ENCODE measurements at places on chromosomes 13 and 19.
A peak's percentile ranks its signal among the peaks of the same experiment; 100 is the strongest.

GRCh38 chr19:47190167-47190727, 40.8 kb downstream of the BBC3 start:
- DNase-seq, result no peak

DNA sequence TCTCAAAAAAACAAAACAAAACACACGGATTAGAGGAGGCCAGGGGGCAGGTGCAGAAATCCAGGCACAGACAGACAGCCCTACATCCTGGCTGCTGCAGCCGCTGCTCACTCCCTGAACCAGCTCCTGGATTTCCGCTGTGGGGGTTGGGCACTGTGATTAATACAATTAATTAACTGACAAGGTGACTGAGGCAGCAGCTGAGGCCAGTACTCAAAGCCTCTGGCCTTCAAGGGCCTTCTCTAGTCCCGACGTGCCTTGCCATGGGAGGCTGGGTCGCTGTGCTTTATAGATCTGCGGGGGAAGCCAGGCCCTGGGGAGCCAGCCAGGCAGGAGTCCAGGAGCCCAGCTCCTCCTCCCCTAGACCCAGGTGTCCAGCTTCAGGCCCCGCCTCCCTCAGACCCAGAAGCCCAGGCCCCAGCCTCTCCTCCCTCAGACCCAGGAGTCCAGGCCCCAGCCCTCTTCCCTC, 4.6 kb downstream of the NECTIN2 start:
- DNase-seq, result no peak

DNA sequence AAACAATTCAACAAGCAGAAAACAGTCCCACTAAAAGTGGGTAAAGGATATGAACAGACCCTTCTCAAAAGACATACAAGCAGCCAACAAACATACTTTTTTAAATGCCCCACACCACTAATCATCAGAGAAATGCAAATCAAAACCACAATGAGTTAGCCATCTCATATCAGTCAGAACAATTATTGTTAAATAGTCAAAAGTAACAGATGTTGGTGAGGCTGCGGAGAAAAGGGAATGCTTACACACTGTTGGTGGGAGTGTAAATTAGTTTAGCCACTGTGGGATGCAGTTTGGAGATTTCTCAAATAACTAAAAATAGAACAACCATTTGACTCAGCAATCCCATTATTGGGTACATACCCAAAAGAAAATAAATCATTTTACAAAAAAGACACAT, 8.7 kb downstream of the ZNF529 start:
- DNase-seq, result no peak

DNA sequence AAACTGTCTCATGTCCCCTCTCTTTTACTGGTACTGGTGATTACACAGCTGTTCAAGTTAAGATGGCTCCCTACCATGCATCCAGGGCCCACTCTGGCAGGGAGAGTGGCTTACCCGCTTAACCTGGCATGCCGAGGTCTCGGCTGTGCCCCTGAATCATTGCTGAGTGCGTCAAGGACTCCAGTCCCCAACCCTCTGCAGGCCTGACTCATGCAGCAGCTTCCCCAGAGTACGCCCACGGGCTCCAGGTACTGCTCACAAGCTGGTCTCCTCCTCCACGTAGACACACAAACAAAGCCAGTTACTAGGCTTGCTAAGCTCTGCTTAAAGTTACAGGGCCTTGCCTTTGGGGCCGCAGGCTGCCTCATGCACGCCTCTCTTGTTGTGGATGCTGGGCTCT, 447.4 kb downstream of the COG6 start:
- no peak for DNase-seq

DNA sequence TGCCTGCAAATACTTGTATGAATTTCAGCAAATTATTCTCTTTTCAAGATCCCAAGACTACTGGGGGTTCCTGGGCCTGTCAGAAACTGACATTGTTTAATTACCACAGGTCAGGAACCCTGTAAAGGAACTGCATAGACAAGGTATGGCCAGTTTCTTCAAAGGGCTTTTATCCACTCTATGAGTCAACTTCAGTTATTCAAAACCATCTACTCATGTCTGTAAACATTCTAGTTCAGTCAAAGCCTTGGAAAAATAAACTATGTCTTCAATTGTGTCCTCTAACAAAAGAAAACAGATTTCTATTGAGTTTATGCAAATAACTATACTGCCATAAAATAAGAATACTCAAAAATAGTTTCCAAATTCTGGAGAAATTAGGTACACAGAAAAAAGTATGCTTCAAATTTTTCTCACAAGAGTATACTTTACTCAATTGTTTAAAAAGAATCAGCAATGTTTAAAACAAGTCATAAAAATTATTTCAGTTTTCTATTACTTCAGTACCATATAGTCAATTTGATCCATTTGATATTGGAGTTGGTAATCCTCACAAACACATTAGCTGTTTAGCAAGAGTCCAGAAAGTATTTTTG, 486.4 kb upstream of the PCDH20 start:
- no peak for DNase-seq

- no peak for DNase-seq
Measured at GRCh38 chr13:97189928-97190327, 32.2 kb upstream of the MBNL2 start.

DNA sequence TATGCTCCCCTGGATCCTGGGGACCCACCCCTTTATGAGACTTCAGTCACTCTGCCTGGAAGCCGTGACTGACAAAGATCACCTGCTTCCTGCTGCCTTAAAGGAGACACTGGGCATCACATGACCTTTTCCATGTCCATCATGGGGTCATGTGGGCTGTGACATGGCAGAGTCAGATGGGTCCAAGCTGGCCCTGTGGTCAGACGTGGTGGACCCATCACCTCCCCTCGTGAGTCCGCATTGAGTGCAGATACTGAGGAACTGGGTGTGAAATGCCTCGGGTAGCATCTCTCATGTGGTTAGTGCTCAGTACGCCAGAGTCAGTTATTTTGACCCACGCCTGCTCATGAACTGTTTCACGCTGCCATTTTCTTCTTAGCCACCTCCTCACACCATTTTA, 27.1 kb downstream of the NKPD1 start:
- no peak for DNase-seq

GRCh38 chr13:106526738-106527444, 8.6 kb downstream of the EFNB2 start:
- no peak for DNase-seq

DNA sequence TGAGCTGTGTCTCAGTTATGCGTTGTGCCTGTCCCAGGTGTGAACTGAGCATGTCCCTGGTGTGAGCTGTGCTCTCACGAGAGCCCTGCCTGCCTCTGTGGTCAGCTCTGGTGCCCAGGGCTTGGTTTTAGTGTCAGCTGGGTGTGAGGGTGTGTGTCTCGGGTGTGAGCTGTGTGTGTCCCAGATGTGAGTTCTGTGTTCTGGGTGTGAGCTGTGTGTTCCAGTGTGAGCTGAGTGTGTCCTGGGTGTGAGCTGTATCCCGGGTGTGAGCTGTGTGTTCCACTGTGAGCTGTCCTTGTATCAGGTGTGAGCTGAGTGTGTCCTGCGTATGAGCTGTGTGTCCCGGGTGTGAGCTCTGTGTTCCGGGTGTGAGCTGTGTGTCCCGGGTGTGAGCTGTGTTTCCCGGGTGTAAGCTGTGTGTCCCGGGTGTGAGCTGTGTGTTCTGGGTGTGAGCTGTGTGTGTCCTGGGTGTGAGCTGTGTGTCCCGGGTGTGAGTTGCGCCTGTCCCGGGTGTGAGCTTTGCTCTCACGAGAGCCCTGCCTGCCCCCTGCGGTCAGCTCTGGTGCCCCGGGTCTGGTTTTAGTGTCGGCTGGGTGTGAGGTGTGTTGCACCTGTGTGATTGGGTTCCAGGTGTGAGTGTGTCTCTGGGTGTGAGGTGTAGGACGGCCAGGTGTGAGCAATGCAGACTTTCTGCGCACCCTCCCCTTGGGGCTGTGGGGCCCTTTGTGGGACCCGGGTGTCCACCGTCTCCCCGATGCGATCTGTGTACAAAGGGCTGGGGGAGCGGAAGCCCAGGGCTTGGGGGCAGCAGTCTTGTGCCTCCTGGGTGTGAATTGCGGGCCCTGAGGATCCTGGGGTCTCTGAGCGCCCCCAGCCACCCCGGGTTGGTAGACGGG, 7.1 kb upstream of the PEAK3 start:
- DNase-seq, result peak; percentile 56

DNA sequence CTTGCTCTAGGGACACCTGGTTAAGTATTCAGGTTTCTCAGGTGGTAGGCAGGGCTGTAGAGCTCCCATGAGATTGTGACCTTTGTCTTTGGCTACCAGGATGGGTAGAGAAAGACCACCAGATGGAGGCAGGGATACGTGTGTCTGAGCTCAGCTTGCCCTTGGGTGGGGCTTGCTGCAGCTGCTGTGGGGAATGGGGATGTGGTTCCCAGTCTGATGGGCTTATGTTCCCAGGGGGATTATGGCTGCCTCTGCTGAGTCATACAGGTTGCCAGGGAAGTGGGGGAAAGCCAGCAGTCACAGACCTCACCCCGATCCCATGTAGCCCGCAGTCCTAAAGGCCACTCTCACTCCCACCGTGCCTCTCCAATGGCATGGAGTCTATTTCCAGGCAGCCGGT, 659.9 kb upstream of the KLF12 start:
- DNase-seq, result no peak

DNA sequence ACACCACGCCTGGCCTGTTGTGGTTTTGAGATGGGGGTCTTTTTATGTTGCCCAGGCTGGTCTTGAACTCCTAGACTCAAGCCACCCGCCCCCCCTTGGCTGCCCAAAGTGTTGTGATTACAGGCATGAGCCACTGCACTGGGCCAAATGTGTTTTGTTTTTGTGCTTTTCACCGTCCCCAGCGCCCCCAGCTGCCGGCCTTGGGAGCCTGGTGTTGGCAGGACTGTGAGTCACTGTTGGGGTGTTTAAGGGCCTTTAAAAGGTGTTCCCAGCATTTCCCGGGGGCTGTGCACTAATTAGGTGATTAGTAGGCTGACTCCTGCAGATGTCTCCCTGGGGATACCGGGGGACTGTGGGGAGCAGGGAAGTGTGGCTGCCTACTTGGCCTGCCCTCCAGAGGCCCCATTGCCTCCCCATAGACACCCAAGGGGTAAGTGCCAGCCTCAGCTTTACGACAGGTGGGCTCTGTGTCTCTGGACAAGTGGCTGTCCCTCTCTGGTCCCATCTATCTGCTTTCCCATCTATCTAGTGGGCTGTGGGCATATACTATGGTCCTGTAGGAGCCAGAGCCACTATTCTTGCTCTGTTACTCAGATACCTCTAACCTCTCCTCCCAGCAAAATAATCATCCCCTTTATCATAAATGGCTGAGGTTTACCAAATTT, 11.8 kb upstream of the TLE5 start:
- no peak for DNase-seq

GRCh38 chr19:3608079-3608641, 1.5 kb upstream of the TBXA2R start:
- peak; percentile 93 for DNase-seq

DNA sequence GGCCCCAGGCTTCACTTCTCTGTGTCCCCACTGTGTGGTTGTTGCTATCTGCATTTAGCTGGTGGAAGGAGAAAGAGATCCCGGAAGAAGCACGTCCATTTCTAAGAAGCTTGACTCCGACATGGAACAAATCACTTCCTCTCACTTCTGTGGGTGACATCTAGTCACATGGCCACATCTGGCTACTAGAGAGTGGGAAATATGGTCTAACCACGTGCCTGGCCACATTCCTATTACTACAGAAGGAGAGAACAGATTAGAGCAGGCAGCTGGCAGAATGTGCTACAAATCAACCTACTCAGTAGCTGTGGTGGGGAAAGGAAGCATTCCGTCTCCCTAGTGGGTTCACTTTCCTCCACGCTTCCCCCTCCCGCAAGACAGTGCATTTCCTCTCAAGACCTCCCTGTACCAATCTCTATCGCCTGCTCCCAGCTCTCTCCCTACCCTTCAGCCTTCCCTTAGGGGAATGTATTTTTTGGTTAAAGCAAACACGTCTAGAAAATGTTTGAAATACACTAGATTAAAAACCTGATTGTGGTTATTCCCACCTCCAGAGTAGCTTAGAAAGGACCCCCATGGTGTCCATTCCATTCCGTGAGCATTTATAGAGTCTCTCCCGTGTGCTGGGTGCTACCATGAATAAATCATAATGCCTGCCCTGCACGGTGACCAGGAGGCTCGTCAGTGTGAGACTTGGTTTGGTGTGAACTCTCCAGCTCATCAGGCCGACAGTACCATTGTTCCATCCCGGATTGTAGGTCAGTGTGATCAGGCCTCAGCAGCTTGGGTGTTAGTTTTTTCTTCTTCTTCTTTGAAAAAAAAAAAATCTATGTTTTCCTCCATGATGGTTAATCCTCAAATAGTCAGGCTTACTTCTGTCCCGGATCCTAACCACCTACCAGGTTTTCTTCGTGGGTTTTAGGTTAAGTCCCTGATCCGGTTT, 8.0 kb upstream of the AMER2 start:
- DNase-seq, result no peak

DNA sequence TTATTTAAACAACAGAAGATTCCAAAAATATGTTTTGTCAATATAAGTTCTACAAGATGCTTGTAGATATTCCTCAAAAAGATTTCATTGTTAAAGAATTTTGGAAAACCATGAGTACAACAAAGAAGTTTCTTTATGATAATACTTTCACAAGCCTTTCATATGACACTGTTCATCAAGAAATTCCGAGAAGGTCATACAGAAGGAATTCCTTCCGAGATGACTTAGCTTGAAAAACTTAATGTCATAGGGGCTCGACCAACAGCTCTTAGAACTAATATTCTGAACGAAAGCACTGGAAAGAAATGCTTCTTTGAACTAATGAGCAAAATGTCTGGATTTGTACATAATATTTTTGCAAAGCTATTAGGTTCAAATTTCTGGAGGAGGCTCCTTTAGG, 403.4 kb downstream of the KLF5 start:
- no peak for DNase-seq

GRCh38 chr19:10826231-10826630, 9.8 kb downstream of the TMED1 start:
- no peak for DNase-seq

DNA sequence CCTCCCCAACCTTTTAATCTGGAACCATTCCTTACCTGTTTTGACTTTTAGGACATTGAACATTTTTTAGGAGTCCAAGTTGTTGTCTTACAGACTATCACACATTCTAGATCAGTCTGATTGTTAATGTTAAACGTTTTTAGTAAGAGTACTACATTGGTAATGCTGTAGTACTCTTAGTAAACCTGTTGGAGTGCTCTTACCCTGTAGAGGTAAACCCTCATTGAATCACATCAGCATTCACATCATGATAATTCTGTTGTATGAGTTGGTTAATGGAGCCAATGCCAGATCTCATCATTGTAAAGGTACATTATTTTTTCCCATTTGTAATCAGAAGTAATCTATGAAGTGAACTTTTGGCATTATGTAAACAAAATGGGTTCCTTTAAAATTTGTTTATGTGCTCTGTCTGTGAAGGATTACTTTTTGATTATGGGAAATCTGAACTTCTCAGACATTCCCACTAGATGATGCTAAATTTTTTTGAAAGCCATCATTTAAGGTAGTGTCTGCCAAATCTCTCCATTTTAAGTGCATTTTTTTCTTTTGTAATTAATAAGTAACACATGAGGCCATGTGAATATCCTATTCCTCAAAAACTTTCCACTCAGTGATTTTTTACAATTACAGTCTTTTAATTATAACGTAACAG, 55.2 kb downstream of the VWA8 start:
- DNase-seq, result peak; percentile 40

- DNase-seq, result no peak
Measured at GRCh38 chr19:51478381-51479234, at the start of gene CEACAM18. Gene CEACAM18 (plus strand): TSS chr19:51478539.

Data from KBM-7 (cell line).